Right atrium auricular region (tissue), 2 donors: ENCODE measurements at places on chromosomes 7 and 10. TPM values are rescaled to one million over a fixed set of nuclear protein-coding genes. Genes with fewer than 3 reads are reported as not detected.

The TET1 gene
- total RNA-seq: 2.4 TPM

The TM9SF3 gene
- 46.7 TPM for total RNA-seq

GRCh38 chr10:97574374-97575126 is 2.0 kb downstream of the ANKRD2 start:
- DNase-seq: peak; percentile 74

The NUTM2E gene
- not detected for total RNA-seq

- no peak for DNase-seq
Measured at GRCh38 chr10:68239069-68239468, 7.2 kb upstream of the ATOH7 start.

The CAMK2B gene
- total RNA-seq: 84.7 TPM

GRCh38 chr10:112852306-112852705 is 97.7 kb upstream of the TCF7L2 start:
- no peak for DNase-seq

DNA sequence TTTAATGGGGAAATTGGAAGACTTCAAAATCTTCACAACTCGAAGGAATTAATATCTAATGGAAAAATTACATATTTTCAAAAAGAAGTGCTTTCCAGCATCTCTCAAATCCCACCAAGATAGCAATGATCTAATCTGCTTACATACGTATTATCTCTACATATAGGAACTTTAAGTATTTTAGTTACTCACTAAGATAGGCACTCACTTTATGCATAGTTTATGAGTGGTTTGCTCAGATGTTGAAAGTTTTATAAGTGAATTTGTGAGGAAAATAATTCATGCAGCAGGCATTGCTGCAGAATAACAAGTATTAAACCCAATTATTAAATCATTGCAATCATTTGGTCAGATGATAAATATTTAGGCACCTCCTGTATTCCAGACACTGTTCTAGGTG is 2.3 kb upstream of the CYTH3 start:
- no peak for DNase-seq

The LIPM gene
- total RNA-seq: 0.83 TPM

DNA sequence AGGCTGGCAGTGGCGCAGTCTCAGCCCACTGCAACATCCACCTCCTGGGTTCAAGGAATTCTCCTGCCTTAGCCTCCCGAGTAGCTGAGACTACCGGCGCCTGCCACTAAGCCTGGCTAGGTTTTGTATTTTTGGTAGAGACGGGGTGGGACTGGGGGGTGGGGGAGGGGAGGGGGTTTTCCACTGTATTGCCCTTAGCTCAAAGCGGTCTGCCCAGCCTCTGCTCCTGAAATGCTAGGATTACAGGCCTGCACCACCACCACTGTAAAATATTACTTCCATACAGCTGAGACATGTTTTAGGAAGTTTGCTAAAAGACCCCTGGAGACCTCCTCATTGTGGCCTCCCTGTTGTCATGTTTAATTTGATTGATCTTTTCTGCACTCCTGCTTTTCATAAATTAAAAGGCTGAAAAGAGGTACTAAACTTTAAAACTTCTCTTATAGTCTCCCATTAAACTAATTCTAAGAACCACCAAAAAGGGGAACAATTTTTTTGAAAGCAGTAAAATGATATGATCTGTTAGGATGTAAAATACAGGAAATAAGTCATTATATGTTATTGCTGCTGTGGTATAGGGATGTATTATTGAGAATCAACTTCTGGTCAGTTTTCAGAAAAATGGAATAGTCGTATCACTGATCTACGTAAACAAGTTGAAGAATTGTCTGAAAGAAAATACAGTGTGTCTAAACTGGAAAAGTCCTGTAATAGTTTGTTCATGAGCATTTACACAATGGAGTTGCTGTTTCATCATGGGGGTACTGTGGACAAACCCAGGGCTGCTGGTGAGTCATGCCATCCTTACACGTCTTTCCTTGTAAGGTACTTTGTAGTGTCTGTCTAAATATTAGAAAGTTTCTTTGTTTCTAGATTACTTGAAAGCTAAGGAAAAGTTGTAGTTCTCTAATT is 72.9 kb upstream of the TMEM248 start:
- DNase-seq: no peak

DNA sequence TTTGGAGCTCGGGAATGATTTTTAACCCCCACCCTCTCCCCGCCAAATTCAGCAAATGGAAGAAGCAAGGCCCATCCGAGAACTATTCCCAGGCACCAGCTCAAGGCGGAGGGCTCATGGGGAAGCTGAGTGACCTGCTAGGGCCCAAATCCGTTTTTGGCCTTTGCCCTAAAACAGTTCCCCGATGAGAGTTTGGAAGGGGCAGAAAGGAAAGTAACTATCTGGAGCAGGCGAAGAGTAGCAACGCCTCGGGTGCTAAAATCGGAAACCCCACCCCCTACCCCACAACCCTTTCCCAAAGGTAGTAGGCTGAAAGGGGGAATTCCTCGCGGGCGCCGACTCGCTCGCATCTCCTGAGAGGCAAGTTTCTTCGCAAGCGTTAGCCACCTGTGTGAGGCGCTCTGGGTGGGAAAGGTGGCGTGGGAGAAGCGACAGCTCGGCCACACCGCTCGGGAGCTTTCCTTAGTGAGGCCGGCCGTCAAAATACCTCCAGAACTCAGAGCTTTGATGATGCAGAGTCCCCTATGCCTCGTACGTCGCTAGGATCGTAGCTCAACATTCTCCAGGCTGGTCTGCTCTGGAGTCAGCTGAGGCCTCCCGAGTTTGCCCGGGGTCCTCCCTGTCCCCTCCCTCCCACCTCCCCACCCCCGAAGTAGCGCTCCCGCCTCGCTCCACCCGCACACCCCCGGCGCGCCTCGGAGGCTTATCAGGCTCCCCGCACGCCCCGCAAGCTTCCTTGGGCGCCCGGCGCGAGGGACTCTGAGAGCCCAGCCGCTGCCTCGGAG is 642 bp upstream of the PRKG1 start:
- DNase-seq: no peak

The C10orf90 gene
- not detected for total RNA-seq

GRCh38 chr10:79299397-79300241 is 47.6 kb upstream of the PPIF start:
- DNase-seq: peak; percentile 73

The RBM20 gene
- 51.7 TPM for total RNA-seq

The MUC12 gene
- not detected for total RNA-seq

DNA sequence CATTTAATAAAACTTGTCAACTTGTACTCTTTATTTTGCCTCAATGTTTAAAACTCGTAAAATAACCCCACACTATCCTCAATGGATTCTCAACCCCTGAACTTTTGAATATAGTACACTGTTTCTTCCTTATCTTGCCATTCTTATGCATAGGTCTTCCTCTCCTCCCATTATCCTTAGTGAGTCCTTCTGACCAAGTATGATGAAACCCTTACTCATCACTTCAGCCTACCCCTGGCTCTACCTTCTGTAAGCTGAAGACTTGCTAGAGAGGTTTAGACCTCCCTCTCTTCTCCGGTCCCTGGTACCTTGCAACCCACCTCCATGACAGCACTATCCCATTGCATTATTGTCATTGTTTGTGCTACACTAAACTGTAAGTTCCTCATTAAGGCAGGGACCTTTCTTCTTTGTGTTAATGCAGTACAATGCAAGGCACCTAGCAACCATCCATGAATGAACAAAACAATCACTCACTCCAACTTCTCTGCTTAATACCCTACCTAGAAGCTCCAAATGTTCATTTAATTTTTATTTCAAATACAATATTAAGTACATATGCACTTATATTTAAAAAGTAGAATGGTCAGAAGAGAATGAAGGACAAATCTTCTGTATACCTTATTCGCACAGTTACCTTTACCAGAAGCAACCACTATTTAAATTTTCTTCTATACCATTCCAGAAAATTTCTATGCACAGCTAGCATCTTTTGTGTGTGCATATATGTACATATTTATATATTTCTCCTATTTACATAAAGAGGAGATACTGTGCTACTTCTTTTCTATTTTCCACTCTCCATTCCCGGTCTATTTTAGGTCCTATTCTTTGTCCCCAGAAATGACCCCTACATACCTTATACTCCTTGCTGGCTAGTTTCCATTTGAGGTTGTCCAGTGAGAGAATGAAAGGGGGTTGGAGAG is 77.5 kb downstream of the SLC16A9 start:
- DNase-seq: no peak

The CEP55 gene
- total RNA-seq: 1.8 TPM
